HFF-Myc (cell line): ENCODE measurements at places on chromosomes 11 and 22.

DNA sequence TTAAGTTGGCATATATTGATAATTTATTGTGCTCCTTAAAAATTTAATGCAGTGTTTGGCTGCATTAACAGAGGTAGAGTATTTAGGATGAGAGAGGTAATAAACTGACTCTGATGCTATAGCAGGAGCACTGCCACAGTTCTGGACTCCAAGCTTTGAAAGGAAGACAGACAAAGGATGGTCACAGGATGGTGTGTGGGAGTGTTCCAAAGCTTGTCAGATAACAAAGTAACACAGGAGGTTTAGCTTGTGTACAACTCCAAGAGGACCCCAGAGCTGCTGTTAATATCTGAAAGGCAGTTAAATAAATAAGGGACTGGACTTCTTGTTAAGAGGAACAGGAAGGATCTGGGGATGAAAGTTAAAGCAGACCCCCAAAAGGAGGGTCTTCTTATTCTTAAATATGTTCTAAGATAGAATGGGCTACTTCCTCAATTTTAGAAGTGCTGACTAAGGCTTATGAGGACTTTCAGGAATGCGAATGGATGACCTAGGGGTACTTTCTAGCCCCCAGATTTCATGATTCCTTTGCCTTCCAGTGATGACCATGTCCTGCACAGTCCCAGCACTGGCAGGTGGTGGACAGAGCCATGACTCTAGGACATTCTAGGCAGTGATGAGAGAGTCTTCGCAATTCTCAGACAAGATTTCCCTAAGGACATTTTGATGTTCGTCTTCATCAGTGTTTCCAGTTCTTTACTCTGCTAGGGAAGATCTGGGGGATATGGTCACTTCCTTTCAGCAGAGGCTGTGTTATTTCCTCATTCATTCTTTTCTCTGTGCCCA lies 149.1 kb upstream of the RASSF10 start:
- no peak for DNase-seq

DNA sequence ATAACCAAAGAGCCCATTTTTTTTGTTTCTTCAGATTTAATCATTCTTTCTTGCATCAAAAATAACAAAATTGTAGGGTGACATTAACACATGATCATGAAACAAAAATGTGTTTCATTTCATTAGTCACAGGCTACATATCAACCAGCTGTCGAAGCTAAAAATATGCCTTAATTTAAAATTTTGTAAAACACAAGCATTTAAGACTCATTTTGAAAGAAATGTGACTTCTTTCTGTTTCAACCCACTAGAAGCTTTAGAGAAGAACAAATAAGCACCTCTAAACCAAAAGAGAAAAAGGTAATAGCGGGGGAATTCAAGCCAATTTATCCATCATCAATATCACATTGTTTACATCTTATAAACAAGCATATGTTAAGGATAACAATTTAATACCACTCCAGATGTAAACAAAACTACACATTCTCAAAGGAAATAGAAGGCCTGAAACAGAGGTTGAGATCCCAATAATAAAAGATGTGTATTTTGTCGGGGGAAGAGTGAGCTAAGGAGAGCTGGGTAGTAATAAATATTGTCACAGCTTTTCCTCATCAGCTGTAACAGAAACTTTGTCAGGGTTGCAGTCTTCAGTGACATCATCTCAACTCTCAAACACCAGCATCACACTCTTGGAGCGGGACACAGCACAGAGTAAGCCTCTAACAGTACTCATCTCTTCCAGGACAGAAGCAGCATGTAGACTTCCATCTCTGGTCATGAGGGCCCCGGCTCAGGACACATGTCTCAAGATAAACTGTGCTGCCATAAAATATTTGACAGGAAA lies 42.0 kb downstream of the ALG9 start:
- no peak for DNase-seq

- no peak for DNase-seq
Measured at GRCh38 chr11:57566905-57567514, 462 bp downstream of the UBE2L6 start.

DNA sequence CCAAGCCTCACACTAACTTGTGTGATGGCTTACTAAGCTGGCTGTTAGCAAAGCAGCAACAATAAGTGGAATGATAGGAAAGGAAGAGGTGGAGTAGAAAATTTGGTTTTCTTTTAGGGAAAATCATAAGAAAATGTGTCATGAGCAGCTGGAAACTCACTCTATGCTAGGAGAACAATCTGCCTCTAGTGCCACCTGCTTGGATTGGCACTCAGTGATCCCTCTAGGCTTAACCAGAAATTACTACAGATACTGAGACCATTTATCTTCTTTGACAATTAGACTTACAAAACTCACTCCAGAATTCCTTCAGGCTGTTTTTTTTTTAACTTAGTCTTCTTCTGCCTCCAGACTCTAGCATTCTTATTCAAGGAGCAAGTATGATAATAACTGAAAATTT lies 117.3 kb downstream of the CD44 start:
- DNase-seq = no peak

GRCh38 chr22:44723801-44724200 lies 21.8 kb downstream of the PRR5 start:
- DNase-seq = peak; percentile 32

- no peak for DNase-seq
Measured at GRCh38 chr11:85965202-85965601, 103.7 kb downstream of the PICALM start.

- DNase-seq = no peak
Measured at GRCh38 chr11:115990004-115990447, 485.8 kb upstream of the CADM1 start.

GRCh38 chr11:95076416-95076815 lies 9.7 kb downstream of the SRSF8 start:
- no peak for DNase-seq
